ENCODE measurements at places on chromosomes 7 and 10.

- no peak for DNase-seq
These were observed 226.4 kb downstream of the MAGI2 start for GRCh38 chr7:79227044-79227443.

- no peak for DNase-seq
These were observed 9.4 kb downstream of the GPR22 start for GRCh38 chr7:107479303-107479702.

DNA sequence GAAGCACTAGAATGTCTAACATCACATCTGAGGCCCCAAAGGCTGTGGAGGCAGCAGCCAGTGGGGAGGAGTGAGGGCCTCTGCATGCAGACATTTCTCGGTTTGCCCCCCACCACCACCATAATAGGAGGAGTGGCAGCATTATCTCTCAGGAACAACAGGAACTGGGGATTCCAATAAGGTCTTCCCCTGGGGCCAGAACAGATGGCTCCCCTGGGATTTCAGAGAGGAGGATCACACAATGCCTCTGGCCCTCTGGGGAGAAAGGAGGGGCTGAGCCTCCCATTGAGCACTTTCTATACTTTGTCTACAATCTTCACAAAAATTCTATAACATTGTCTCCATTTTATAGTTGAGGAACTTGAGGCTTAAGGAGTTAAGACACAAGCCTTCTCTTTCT is 61.1 kb downstream of the GRID1 start:
- DNase-seq = no peak

- no peak for DNase-seq
These were observed 142.1 kb upstream of the WNT16 start for GRCh38 chr7:121186746-121187145.

DNA sequence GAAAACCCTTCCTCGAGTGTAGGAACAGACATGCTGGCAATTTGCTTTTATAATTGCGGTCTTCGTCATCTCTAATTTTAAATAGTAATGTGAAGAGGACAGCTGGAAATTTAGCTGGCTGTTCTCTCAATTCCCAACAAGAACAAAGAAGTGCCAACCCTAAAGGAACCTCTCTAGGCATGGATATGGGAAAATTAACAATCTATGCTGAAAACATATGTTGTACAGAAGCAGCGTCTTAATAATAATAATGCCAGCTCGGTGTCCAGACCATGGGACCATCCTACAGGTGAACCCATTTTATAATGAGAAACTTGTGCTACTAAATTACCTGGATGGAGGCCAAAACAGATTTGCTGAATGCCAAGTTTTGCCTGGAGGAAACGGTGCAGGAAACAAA is 641.4 kb upstream of the MGMT start:
- no peak for DNase-seq

GRCh38 chr10:122954731-122955050 is 664 bp upstream of the C10orf88 start:
- DNase-seq = no peak

- DNase-seq = no peak
These were observed 2.8 kb upstream of the EZH2 start for GRCh38 chr7:148886844-148887243.

DNA sequence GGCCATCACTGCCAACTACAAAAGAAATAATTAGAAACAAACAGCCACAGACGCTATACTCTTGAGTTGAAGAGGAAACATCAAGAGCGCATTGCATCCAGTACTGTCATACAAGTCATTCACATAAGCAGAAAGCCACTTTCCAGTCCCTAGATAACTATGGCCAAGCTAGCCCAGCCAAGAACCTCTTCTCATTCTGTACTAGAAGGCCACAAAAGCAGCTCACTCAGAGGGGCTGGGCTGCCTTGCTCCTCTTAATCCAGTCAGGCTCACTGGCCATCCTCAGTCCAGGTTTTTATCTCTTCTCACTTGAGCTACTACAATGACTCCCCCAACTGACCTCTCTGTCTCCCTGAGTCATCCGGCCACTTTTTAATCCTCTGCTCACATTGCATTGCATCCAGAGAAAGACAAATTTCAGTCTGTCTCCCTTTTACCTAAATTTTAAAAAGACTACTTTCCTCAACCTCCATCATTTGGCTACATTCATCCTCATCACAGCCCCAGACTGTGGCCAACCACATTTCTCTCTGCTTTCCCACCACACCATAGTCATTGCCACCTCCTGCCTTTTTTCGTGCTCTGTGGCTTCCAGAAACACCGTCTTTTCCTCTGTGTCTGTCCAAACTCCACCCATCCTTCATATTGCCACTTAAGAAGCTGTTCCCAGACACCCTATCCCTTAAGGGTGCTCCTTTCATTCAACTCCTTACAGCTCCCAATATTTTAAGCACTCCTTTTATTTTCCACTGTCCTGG is 25.0 kb downstream of the PPP1R3C start:
- no peak for DNase-seq

DNA sequence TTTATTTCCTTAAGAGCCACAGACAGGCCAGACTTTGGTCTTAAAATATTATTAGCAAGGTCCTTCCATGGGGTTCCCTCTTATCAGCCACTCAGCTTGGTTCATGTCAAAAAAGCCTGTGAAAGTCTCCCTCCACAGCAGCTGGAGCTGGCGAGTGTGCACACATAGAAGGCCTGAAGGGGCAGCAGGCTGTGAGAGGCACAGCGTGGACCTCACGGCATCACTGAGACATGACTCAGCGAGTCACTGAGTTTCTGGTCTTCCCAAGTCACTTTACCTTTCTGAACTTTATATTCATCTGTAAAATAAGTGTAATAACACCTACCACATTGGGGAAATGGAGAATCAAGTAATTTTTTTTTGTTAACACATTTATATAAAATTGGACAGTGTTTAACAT is 8.7 kb downstream of the TAF3 start:
- no peak for DNase-seq

DNA sequence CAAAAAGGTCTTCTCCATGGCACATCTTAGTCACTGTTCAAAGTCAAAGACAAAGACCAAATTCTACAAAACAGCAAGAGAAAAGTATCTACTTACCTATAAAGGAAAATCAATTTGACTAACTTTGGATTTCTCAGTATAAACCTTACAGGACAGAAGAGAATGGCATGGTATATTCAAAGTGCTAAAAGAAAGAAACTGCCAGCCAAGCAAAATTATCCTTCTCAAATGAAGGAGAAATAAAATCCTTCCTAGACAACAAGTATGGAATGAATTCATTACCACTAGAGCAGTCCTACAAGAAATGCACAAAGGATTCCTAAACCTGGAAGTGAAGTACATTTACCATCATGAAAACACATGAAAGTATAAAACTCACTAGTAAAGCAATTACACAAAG is 235.5 kb downstream of the STK31 start:
- DNase-seq = no peak

DNA sequence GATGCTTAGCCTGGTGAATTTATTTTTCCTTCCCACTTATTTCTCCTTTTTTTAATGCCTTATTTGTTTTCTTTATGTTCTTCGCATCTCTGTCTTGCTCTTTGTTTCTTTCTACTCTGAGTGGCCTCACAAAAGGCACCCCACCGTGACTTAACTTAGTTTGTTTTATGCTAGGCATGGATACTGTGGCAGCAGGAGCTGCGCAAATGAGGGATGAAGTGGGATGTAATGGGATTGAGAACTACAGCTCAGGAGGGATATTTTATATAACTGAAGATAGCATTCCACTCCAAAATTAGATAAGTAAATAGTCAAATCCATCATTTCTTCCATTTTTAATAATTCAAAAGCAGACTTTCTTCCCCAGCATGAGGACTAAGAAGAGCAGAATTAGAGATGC is 1.7 kb upstream of the CACNA2D1 start:
- DNase-seq = no peak

- DNase-seq = no peak
These were observed 33.8 kb upstream of the COMTD1 start for GRCh38 chr10:75269605-75270004.

GRCh38 chr7:158043551-158044481 is 543.8 kb downstream of the PTPRN2 start:
- DNase-seq = no peak

- no peak for DNase-seq
These were observed 3.9 kb upstream of the NOLC1 start for GRCh38 chr10:102148275-102148674.

- peak; percentile 66 for DNase-seq
These were observed 6.5 kb downstream of the INHBA start for GRCh38 chr7:41696323-41696916.

DNA sequence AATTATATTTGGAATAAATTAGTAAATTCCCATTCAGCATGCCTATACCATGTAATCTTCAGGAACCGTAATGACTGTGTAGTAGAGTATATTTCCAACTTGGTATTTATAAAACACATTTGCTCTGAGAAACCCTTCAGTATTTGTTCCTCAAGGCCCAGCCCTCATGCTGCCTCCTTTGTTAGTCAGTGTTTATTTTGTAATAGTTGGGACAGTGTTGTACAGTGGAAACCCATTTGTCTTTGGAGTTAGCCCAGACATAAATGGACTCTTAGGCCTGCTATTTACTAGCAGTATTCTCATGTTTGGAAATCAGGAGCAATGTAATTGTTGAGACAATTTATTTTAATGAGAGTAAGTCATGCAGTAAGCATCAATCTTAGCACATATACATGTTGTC is 686.9 kb downstream of the AUTS2 start:
- no peak for DNase-seq

- no peak for DNase-seq
These were observed 252.8 kb downstream of the DPP6 start for GRCh38 chr7:154304740-154305700.

- no peak for DNase-seq
These were observed 55.4 kb upstream of the IGFBP3 start for GRCh38 chr7:45976485-45976856.

DNA sequence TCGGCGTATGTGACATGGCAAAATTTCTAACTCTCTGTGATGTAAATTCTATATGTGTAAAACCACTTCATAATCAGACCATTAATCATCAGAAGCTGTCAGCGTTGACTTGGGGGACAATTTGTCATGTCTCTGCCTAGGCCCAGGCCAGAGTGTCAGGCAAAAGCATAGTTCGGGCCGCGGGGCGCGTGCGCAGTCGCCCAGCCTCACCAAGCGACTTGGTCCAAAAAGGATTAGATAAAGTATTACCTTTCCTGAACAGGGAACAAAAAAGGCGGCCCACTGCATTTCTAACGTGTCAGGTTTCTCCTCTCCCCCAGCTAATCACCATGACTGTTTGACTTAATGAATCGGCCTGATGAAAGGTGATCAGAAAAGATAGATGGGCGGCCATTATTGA is 114.2 kb downstream of the EBF3 start:
- no peak for DNase-seq

- DNase-seq = no peak
These were observed 165.6 kb downstream of the TPK1 start for GRCh38 chr7:144670218-144670617.

DNA sequence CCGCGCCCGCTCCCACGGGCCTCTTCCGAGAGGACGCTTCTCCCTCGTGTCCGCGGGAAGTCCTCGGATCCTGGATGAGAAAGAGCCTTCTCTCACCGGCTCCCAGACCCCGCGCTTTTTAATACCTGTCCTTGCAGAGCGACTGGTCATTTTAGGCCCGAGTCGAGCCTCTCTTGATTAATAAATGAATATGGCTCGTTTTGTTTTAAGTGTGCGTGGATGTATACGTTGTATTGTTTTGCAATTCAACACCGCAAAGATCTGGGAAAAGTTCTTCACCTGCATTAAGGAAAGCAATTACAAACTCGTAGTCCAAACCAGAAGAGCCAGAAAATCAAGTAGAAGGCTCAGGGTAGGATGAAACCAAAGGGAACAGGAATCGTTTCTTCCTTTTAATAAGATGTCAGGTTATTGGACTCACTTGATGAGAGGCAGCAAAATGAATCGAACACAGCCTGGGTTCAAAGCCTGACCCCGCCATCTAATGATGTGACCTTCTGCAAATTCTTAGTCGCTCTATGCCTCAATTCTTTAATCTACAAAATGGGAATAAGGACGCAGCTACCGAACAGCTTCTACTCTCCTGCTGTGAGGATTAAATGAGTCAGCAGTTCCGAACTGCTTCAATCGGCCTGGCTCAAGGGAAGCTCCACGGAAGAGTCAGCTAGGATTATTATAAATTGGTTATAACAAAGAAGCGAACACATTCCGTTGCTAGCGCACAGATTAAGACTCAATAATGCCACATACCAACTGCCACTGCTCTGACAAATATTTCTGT is 277.8 kb upstream of the NEBL start:
- DNase-seq = no peak

DNA sequence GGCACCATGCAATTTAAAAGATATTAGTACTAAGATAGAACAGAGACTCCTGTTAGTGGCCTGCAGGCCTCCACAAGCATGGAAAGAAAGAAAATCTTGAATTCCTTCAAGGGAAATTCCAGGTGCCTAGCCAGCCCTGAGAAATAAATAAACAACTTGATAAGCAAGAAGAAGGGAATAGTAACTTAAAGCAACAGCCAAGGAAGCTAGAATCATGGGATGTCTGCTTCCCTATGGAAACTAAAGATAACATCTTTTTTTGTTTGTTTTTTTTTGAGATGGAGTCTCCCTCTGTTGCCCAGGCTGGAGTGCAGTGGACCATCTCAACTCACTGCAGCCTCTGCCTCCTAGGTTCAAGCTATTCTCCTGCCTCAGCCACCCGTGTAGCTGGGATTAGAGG is 128.6 kb downstream of the SKIDA1 start:
- DNase-seq = no peak

DNA sequence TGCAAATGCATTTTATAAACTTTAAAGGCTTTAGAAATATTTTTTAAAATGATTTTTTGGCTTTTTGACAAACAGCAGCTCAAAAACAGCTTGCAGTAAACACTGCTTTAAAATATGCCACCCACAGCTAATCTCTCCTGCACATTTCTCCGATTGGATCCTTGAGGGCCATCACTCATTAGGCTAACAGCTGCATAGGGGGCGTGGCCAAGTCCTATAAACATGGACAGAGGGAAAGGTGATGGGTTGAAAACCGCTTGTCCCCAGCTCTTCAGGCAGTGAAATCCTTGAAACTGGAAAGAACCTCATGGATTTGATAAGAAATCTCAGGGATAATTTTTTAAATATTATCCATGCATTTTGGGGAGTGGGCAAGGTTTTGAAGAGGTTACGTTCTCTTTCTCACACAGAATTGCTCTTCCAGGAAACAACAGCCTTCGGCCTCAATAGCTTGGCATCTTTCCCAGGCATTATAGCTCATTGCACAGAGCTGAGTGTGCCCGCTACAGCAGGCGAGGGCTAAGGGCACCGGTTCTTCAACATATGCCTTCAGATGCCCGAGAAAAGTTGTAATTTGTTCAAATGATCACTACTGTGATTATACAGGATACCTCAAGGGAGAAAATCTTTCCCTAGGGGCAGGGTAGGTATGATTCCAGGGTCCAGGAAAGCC is 1.7 kb downstream of the PLEKHS1 start:
- no peak for DNase-seq

- no peak for DNase-seq
These were observed 15.1 kb upstream of the DENND2A start for GRCh38 chr7:140655511-140656408.

DNA sequence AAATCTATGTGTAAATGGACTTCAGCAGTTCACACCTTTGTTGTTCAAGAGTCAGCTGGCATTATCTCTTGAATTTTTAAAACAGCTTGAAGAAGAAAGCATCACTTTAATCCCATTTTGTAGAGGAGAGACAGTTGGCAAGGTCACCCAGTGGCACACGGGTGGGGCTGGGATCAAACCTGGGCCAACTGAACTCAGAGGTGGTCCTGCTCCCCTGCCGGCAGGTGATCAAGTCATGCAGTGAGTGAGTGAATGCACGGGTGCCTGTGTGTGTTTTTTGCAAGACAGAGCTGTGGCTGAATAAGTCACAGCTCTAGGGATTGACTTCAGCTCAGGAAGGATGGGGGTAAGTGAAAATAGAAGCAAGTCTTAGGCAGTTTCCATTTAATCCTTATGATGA is 9.5 kb downstream of the GHRHR start:
- no peak for DNase-seq
